NCI-H187 treated with DMSO at 0.1 percent for 48 hours (cell line): ENCODE measurements at places on chromosomes 11 and 22.

DNA sequence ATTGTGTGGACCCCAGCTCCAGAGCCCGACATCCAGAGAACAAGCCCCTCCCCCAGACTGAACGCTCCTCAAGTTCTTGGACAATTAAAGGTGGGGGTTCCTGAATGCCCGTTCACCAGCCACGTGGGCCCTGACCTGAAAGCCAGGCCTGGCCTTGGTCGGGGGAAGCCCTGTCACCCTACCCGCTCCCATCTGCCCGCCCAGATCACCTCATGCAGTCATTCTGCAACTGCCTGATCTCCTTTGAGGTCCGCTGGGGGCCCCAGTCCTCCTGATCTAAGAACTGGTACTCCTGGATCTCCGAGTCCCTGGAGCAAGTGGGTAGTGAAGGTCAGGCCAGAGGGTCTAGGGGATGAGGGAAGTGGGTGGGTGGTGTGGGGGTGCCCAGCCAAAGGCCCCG lies 9.1 kb upstream of the NAALADL1 start:
- DNase-seq, result no peak

- DNase-seq, result no peak
Observed at GRCh38 chr11:123202155-123203151, 7.4 kb upstream of the CLMP start.

- DNase-seq, result no peak
Observed at GRCh38 chr11:126443120-126443519, 87.6 kb downstream of the ST3GAL4 start.

GRCh38 chr11:117319214-117319840 lies 3.3 kb upstream of the BACE1 start:
- no peak for DNase-seq

GRCh38 chr11:35352077-35352888 lies 67.1 kb downstream of the SLC1A2 start:
- DNase-seq, result no peak

DNA sequence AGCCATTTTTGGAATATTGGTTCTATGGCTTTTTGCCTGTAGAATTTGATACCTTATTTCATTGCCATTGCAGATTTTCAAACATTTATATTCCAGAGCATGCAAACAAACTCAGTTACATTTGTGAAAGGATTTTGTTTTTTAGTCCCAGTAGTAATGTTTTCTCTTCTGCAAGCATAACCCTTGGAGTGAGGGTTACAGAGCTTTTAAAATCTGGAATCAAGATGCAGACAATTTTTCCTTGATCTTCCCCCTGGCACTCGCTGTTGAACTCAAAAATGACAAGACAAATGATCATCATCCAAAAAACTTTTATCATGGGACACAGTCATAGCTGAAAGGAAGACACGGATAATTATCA lies 20.8 kb downstream of the BBOX1 start:
- DNase-seq, result no peak

- no peak for DNase-seq
Observed at GRCh38 chr11:27075192-27075591, 34.6 kb downstream of the BBOX1 start.

GRCh38 chr11:13292970-13293369 lies 15.4 kb downstream of the BMAL1 start:
- no peak for DNase-seq

GRCh38 chr11:123509737-123510578 lies 79.9 kb downstream of the GRAMD1B start:
- DNase-seq, result no peak

DNA sequence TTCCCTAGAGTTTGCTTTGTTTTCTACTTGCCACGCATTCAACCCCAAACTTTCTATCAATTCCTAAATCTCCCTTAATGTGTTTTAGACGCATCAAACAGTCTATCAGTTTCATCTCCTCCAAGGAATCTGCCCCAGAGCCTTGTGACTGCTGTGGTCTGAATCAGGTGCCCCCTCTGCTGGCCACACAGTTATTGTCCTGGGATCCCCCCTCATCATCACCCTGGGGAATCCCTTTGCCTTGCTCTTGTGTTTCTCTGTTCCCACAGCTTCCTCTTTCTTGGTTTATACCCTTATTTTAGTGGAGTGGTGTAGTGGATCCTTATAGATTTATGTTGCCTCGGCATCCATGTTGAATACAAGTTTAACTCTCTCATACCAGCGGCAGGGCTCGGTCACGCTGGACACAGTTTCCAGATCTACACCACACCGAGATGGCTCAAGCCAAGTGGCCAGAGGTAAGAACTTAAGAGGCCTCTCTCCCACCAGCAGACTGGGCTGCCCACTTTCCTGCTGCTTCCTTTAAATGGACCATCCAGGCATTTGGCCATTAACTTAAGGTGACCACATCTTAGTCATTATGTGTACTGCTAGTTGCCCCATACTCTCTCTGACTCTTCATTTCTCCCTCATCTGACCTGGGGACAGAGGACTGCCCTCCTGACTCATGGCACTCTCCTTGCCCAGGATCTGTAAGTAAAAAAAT lies 8.2 kb downstream of the UPB1 start:
- no peak for DNase-seq

DNA sequence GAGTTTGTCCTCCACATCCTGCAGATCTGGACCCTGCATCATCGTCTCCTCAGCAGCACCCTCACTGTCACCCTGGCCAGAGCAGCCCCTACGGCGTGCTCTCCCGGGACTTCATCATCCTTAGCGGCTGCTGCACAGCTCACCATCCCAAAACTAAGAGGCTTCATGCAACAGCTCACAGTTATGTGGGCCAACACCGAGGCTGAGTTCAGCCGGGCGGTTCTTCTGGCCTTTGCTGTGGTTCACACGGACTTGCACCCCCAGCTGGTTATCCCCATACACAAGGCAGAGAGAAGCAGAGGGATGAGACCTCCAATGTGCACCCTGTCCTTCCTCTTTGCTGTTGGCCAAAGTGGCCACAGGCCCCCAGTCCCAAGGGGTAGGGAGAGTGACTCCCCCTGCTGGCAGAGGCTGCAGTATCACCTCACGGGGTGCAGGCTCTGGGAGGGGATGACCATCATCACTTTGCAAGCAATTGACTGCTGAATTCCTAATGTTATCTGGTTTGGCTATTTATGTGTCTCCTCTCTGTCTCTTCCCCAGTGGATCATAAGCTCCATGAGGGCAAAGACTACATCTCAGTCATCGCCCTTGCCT lies 276.8 kb downstream of the BRD1 start:
- no peak for DNase-seq

- DNase-seq, result no peak
Observed at GRCh38 chr22:29456211-29456671, 17.9 kb downstream of the RFPL1 start.

GRCh38 chr11:92329646-92330045 lies 105.0 kb downstream of the FAT3 start:
- no peak for DNase-seq

- no peak for DNase-seq
Observed at GRCh38 chr22:49147171-49147570, 680.5 kb downstream of the BRD1 start.

- DNase-seq, result no peak
Observed at GRCh38 chr22:44683237-44683636, 18.8 kb upstream of the PRR5 start.

- no peak for DNase-seq
Observed at GRCh38 chr11:10192036-10192435, 102.0 kb downstream of the SBF2 start.

- no peak for DNase-seq
Observed at GRCh38 chr22:17477391-17477833, 85.9 kb upstream of the SLC25A18 start.

DNA sequence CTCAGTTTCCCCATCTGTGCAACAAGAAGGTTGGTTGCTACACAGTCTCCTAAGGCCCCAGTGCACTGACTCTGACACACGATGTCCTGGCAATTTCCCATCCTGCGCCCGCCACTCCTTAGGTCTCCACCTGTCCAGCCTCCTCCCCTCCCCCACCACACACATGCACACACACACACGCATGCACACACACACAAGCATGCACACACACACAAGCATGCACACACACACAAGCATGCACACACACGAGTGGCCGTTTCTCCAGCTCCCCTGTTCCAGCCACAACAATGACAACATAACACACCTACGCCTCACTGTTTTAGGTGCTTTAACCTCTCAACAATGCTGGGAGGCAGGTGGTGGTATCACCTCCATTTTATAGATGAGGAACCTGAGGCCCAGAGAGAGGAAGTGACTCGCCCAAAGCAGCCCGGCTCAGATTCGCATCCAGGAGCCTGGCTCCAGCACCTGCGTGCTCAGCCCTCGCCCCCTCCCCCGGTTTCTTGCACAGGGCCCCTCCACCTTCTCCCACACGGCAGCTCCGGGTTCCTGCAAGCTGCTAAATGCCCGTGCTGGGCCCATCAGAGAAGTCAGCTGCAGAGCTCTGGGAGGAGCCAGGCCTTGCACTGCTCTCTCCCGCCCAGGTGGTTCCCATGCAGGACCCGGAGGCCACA lies 13.0 kb downstream of the CYTH4 start:
- no peak for DNase-seq

- DNase-seq, result no peak
Observed at GRCh38 chr22:30837531-30837930, 131.0 kb downstream of the MORC2 start.

DNA sequence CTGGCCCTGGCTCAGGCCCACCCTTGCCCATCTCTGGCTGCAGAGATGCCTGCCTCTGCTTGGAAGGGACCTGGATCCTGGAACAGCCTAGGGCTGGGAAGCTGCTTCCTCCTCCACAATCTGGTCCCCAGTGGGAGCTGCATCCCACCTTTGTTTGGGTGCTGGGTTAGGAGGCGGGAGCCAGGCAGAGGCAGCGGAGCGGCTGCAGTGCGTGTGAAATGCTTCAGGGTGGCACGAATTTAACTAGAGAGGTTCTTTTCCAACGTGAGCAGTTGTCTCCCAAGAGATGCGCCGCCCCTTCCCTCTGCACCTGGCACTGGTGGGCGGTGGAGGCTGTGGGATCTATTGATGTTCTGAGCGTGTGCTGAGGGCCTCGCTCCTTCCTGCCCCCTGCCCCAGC lies 31.6 kb downstream of the BRSK2 start:
- DNase-seq, result no peak

- no peak for DNase-seq
Observed at GRCh38 chr22:43926349-43926710, 2.7 kb downstream of the PNPLA3 start.

GRCh38 chr22:29251981-29252911 lies 15.5 kb downstream of the RHBDD3 start:
- no peak for DNase-seq

DNA sequence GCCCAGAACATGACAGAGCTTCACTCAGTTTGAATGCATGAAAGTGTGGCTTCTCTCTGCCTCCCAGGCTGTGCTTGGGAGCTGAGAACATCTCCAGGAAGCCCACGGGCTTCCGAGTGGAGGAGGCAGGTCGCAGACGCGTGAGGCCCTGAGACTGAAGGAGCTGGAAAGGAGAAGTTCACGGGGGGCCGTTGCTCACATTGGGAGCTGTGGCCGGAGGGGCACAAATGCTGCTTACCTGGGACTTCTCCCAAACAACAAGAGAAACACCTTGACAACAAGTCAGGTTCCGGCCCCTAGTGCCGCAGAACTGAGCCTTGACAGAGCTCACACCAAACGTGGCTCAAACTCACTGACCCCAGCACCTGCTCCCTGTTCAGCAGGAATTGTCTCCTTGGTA lies 207.0 kb downstream of the BRD1 start:
- no peak for DNase-seq

DNA sequence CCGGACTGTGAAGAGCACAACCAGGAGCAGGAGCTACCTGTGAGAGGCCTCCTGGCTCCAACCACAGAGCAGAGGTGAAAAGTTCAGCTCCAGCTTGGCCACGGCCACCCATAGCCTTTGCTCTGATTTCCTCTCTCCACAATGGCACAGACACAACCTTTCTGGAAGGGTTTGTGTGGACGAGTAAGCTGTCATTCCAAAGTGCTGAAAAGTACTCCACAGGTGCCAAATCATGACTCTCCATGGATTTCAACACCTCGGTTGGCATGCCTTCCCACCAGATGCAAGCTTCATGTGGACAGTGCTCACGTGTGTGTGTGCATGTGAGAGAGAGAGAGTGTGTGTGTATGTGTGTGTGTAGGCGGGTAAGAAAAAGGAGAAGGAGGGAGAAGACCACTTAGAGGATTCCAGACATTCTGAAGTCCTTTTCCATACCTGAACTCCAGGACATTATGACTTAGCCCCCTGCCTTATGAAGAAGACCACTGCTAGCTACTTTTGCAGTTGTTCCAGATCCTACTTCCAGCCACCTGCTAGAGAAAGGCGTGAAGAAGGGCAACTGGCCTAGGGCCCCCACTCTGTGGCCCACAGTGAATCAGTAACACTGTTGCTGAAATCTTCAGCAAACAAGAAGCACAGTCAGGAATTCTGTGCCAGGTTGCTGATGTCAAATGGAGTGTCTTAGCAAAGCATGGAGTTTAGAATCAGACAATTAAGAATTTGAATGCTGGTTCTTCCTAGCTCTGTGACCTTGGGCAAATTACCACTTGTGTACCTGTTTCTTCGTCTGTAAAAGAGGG lies 13.9 kb upstream of the NAV2 start:
- DNase-seq, result no peak

DNA sequence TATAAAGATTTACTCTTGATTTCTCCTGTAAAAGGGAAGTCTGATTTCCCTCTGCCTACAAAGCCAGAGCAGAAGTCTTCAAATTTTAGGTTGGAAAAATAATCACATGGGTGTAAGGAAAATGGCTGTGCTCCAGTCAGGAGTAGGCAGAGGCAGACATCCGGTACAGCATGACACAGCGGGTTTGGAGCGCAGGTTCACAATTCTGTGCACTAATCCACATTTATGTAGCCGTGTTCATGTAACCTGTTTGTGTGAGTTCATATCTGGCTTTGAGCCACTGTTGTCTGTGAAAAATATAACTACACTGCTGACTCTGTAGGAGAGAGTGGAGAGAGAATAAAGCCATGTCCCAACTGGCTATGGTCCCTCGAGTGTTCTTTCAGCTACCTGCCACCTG lies 248.0 kb downstream of the CASP12 start:
- DNase-seq, result no peak

DNA sequence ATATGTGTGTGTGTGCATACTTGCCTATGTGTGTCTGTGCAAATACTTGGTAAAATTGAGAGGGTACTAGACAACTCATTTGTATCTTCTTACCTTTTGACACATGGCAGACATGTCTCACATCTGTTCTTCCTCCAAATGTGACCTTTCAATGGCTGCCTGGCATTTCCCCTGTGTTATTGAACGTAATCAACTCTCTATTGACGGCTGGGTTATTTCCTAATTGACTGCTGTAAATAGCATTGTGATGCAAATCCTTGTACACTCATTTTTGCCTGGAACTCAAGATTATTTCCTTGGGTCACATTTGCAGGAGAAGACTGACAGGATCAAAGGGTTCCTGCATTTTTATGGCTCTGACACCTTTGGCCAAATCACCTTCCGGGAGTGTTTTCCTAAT lies 37.4 kb downstream of the KCNQ1 start:
- DNase-seq, result no peak

DNA sequence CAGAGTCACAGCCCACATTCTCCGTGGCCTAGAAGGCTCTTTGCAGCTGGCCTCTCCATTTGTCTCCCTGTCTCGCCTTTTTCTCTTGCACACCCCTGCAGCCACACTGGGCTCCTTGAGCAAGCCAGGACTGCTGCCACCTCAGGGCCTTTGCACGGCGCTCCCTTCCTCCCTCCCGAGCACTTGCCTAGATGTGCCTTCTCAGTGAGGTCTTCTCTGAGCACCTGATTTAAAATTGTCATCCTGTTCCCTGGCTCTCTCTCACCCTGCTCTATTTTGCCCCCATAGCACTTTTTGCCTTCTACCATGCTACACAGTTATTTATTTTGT lies 102.9 kb upstream of the THY1 start:
- DNase-seq, result no peak

- DNase-seq, result no peak
Observed at GRCh38 chr11:1017269-1018005, 19.1 kb downstream of the MUC6 start.
